ENCODE measurements at places on chromosomes 11 and 22.

- no peak for DNase-seq
Observed at GRCh38 chr11:133506023-133506422, 26.3 kb downstream of the OPCML start.

- DNase-seq: no peak
Observed at GRCh38 chr11:16924462-16924825, 89.8 kb downstream of the PLEKHA7 start.

DNA sequence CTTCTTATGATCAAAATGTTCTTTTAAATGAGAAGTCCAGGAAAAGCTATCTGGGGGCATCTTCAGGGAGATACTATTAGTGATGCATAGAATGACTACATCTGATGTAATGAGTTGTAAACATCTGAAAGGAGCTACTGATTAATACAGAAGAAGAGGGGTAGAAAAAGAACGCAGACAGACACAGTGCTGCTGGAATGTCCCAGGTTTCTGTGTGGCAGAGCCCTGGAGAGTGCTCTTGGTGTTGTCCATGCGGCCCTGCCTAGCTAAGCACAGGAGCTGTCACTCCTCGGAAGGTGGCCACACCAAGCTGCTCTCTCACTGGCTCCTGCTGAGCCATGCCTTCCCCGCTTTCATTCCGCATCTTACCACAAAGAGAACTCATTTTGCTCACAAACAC is 768.8 kb downstream of the OPCML start:
- no peak for DNase-seq

DNA sequence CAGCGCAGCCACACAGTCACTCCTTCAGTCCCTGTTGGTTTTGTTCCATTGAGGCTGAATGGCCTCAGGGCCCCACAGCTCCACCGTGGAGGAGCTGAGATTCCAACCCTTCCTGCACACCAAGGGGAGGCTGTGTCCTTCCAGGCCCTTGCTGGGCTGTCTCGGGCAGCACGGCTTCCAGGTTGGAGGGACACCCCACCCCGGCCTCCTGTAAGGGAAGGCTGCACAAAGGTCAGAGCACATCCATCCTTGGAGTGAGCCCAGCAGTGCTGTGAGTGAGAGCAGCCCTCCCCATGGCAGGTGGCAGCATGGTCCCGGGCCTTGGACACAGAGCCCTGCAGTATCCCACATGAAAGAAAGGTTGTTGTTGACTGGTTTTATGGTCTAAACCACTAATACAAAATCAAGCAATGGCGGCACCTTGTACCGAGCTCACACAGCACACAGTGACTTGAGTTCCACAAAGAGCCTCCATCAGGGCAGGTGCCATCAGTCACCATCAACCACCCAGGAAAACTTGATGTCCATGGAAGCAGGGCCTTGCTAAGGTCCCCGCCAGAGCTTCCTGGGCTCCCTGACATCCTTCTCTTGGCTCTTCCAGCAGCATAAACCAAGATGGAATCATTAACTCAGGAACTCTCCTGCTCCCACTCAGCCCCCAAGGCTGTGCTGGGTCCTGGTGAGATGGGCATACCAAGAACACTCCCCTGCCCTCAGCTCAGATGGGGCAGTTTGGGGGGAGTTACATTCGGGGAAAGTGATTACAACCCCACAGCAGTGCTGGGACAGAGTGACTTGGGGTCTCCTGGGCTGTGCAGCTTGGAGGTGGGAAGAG is 1500.4 kb downstream of the TBC1D22A start:
- DNase-seq: no peak

- no peak for DNase-seq
Observed at GRCh38 chr11:6554828-6555706, 48.3 kb downstream of the RRP8 start.

- DNase-seq: peak; percentile 69
Observed at GRCh38 chr11:65779919-65780769, 632 bp downstream of the AP5B1 start.

DNA sequence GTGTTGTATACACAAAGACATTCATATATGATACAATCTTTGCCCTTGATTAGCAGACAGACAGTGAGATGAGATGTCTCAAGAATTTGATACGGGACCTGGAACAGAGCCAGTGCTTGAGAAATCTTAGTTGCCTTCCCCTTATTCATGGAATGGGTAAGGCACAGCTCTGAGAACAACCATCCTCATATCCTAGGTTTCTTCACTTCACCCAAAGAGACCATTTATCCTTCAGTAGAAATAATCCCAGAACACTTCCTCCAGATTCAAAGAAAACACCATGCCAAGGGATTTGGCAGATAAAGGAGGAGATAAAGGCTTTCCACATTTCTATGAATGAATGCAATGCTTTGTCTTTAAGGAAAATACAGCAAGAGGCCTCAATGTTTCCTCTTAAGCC is 8.8 kb upstream of the IZUMO1R start:
- no peak for DNase-seq

- no peak for DNase-seq
Observed at GRCh38 chr11:123302751-123303195, 107.7 kb upstream of the CLMP start.

- DNase-seq: peak; percentile 15
Observed at GRCh38 chr22:44390613-44390970, 77.8 kb upstream of the SHISAL1 start.

DNA sequence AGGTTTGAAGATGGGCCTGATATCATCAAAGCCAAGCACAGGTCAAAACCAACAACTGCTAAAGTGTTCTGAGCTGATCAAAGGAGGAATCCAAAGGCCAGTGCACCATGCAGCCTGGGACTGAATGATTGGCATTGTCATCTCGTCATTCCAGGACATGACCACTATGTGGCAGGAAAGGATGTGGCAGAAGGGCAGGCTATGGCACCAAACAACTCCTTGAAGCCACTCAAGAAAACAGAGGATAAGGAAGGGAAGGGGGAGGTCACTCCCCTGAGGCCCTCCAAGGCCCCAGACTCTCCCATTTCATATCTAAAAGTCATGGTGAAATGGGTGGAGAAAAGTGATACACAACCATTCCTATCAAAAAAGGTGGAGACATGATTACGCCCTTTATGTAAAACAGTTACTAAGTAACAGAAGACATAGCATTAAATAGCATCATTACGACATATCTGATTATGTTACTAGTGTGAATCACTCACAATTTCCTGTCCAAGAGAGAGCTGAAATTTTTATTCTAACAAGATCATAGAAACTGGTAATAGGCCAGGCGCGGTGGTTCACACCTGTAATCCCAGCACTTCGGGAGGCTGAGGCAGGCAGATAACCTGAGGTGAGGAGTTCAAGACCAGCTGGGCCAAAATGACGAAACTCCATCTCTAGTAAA is 49.3 kb downstream of the AHNAK start:
- DNase-seq: no peak

DNA sequence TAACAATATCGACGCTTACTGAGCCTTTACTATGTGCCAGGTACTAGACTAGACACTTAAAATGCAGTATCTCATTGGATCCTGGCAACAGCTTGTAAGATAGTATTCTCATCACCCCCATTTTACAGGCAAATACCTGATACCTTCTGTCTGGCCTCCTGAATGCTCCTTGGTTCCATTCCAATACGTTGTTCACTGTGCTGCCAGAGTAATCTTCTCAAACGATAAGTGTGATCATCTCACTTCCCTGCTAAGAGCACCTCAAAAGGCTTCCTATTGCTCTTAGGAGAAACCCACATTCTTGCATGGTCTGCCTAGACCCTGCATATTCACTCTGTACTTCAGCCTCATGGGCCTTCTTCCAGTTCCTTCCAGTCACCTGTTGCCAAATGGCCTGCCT is 1.3 kb upstream of the NRIP3 start:
- no peak for DNase-seq

DNA sequence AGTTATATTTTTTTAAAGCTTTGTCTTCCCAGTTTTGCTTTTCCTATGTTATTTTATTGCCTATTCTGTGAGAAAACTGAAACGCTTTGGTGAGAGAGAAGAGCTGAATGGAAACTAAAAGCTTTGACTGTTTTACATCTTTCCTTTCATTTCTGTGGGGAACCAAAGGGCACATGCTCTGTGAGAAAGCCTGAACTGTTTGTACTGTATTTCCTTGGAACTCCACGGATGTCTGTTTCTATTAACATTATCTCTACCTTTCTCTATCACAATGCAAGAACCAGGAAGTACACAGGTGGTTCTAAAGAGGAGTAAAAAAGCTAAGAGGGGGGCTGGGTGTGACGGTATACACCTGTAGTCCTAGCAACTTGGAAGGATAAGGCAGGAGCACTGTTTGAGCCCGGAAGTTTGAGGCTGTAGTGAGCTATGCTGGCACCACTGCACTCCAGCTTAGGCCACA is 43.8 kb downstream of the CELF1 start:
- no peak for DNase-seq

DNA sequence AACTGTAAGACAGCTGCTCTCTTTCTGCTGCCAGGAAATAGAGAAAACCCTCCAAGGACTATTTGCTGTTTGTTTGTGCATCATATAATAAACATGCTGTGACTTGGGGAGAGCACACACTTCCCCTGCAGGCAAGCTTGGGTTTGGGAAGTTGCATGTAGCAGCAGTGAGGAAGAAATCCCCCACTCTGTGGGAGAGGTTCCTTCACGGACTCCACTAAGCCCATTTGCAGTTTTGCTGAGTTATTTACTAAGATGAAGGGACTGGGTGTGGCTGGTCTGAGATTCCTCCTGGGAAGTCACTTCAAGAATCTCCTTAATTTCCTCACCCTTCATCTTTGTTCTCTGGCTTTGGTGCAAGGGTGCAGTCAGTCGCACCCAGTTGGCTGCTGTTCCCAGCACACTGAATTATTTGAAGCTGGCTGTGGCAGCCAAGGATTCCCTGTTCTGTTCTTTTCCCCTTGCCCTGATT is 104.9 kb downstream of the ARFGAP2 start:
- peak; percentile 59 for DNase-seq

DNA sequence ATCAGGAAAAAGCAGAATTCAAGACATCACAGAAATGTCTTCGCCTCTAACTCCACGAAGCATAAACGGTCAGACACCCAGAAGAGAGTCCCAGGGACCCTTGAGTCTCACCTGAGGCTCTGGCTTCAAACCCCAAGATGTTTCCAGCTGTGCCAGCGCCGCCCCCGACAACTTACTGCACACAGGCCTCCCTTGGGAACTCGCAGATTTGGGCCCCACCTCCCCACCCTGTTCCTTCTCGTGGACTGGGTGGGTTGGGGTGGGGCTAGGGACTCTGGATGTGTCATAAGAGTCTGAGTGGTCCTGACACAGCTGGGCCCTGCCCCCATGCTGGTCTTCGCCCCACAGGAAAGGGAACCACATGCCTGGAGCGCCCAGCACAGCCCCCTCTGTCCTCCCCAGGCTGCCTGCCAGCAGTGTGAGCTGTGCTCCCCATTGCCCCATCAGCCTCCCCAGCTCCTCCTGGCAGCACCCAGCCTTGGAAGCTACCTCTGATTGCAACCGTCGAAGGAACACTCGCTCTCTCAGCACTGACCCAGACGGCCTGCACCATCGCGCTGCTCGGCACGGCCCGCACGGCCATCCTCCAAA is 147.5 kb downstream of the CRYBB2 start:
- DNase-seq: no peak

- no peak for DNase-seq
Observed at GRCh38 chr11:100841711-100842407, 154.8 kb downstream of the ARHGAP42 start.

DNA sequence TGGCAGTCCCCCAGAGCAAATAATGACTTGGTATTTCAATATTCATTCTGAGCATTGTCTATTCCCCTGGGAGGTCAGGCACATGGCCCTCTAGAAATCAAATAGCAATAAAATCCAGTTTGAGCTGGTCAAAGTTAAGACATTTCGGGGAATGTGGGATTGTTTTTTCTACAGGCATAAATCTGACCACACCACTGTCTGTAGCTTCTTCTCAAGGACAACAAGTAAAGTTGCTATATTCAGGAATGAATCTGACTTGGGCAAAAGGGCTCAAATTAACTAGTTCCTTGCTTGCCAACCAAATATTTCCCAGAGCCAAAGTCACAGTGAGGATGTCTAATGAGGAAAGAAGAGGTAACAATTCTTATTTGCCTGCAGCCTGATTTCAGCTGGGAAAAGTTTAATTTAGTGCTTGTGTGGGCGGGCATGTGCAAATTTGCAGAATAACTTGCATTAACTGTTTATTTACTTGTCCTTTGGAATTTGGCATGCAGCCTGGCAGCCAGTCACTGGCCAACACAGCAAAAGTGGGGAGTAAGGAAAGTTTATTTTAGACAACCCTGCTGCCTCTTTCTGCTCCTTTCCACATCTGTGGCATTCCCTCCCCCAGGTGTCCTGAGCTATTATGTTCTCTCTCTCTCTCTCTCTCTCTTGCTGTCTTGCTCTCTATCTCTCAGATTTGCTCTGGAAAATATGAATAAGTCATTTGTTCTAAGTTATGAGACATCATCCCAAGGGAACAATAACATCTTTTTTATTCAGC is 51.2 kb upstream of the ARHGAP20 start:
- peak; percentile 59 for DNase-seq

DNA sequence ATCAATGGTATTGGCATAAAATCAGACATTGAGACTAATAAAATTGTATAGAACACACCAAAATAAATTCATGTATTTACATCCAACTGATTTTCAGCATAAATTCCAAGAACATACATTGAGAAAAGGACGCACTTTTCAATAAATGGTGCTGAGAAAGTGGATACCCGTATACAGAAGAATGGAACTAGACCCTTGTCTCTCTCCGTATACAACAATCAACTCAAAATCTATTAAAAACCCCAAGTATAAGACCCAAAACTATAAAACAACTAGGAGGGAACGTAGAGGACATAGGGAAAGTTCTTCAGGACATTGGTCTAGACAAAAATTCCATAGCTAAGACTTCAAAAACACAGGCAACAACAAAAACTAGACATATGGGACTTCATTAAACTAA is 97.4 kb downstream of the GGTLC2 start:
- no peak for DNase-seq

- DNase-seq: peak; percentile 46
Observed at GRCh38 chr11:26947379-26947844, 46.5 kb upstream of the FIBIN start.

DNA sequence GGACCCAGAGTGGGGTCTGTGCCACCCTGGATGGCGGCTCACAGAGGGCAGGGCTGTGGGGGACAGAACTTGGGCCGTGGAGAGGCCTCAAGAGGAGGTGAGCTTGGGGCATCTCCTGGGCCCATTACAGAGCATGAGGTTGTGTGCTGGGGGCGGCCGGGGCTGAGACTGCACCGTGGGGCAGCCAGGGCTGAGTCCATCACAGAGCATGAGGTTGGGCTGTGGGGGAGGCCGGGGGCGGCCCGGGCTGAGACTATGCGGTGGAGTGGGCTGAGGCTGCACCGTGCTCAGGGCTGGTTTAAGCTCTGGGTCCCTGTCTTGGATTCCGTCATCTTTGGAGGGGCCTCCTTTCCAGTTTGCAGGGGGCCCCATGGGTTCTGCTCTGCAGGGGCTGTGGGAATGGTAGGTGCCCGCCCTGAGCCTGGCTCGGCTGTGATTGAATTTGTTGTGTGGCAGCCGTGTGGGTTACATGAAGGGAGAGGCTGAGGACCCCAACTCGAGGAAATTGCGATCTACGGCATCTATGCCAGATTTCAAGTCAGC is 38.1 kb upstream of the MUC5AC start:
- peak; percentile 7 for DNase-seq

GRCh38 chr22:40668611-40669411 is 10.5 kb upstream of the MCHR1 start:
- DNase-seq: no peak

Data from right hindlimb (tissue), 1 donor.